ENCODE measurements at places on chromosomes 6 and 20.

GRCh38 chr6:136566851-136567250 is 16.6 kb upstream of the MAP7 start:
- no peak for DNase-seq

DNA sequence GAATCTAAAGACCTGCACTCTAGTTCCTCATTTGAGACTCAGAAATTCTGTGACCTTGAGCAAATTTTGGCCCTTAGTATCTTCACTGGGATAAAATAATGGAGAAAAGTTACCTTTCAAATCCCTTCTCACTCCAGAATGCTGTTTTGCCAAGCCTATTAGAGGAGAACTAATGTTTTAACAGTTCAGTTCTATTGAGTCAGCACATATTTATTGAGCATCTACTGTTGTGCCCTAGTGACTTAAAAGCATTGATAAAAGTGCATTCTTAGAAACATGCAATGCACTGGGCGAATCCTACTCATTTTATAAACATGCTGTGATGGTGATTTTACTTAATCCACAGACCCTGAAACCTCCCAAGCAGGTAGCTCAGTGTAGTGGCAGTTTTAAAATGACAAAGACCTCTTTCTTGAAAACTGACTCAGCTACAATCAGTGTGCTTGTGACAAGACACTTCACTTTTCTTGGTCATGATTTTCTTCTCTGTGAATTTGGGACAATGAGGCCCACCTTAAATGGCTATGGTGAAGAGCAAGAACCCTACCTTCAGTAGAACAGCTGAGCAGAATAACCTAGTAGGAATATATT is 312.0 kb downstream of the ALDH8A1 start:
- DNase-seq: no peak

GRCh38 chr20:58868795-58869194 is 16.3 kb downstream of the GNAS start:
- DNase-seq: peak; percentile 66

- DNase-seq: no peak
Observed at GRCh38 chr6:127347178-127347577, 3.8 kb upstream of the ECHDC1 start.

DNA sequence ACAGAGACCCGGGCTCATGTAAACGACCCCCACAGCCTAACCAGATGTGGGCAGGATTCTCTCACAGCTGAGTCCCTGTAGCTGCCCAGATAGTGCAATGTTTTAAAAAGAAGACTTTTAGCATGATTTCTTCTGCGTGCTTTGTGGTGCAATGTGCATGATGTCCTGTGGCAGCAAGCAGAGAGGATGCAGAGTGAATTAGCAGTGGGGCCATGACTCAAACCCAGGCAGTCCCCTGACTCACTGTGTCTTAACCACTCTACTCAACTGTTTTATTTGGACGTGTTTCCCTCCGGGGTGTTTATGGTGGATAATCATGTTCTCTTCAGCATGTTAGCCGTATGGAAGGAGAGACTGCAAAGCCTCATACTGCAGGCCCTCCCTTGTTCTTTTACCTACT is 247.9 kb downstream of the SLC24A3 start:
- no peak for DNase-seq

GRCh38 chr6:144666781-144667180 is 381.6 kb downstream of the UTRN start:
- no peak for DNase-seq

DNA sequence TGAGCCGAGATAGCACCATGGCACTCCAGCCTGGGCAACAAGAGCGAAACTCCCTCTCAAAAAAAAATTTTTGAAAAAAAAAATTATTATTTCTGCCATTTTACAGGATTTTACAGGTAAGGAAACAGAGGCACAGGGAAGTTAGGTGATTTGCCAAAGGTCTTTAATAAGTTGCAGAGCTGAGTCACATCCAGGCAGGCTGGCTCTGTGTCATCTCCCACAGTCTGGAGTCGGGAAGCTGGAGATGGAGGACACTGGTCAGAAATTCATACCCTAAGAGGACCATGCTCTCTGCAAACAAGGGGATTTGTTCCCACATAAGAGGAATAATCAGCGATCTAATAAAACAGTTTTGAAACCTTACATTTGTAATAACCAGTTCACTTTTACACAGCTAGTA is 24.1 kb downstream of the HECA start:
- DNase-seq: no peak

GRCh38 chr20:58058421-58059259 is 169.8 kb downstream of the ANKRD60 start:
- DNase-seq: no peak

- DNase-seq: no peak
Observed at GRCh38 chr20:59665656-59666555, 61.6 kb downstream of the PHACTR3 start.

DNA sequence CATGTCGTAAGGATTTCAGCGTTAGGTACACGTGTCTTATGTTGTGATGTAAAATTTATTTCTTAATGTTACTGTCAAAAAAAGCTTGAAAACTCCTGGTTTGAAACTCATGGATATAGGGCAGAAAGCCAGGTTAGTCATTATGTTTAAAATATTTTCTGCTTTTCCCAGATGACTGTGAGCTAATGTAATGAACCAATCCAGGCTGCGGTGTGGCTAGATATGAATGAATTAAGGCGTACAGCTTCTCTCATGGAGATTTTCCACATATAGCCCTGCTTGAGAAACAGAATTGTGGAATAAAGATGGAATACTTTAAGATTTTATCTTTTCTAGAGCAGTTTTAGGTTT is 80.3 kb upstream of the STMND1 start:
- no peak for DNase-seq

- DNase-seq: no peak
Observed at GRCh38 chr6:68333442-68333841, 301.6 kb upstream of the ADGRB3 start.

DNA sequence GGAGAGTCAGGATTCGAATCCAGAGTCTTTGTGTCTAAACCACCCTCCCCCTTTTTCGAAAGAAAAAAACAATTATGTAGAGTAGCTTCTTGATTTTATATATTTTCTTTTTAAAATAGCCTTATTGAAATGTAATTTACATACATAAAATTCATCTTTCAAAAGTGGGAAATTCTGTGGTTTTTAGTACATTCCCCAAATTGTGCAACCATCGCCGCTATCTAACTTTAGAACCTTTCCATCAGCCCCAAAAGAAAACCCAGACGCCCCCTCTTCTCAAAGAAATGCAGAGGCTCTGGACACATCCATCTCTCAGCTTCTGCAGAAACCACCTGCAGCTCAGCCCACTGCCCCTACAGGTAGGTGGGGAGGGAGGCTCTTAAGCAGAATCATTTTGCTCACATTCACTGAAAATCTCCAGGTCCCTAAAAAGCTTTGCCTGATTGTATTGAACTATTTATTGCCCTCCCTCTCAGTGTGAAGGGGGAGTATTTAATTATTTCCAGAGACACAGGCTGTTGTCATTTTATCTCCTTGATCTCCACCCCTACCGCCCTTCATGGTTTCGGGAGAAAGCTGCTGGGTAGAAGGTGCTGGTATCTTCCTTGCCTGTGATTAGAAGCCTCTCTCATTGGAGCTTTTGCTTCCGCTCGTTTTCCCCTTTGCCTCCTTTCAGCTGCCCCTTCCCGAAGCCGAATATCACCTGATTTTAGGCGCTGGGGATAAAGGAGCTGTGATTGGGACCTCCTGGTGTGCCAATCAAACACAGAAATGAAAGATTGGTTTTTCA is 68.7 kb upstream of the KCNG1 start:
- no peak for DNase-seq

DNA sequence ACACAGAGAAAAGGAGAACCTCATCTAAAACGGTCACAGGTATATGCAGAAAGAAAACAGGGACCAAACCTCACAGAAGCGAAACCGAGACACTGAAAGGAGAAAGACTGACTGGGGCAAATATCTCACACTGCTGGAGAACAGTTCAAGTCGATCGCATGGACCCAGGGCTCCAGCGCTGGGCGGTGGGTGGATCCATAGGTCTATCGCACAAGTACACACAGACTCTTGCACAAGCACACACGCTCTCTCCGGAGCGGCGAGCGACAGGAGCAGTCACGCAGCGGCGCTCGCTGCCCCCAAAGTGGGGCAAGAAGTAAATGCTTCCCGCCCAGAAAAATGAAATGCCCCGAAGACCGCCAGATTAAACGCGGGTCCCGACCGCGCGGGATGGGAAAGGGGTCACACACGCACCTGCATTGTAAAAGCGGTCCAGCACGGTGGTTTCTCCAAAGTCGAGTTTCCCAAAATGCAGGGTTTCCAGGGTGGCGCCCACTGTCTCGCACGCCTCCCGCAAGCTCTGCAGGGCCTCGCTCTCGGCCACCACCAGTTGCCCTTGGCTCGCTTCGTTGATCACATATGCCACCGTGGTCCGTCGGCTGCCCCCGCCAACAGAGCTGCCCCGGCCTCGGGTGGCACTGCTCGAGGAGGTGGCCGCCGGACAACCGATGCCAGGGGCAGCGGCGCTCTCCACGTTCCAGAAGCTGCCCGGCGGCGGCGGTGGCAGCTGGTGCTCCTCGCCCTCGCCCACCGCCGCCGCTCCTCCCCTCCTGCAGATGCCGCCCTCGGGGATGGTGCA is 782 bp downstream of the MAP3K5 start:
- DNase-seq: peak; percentile 21

GRCh38 chr6:15491986-15492269 is 170.9 kb downstream of the DTNBP1 start:
- no peak for DNase-seq

- peak; percentile 35 for DNase-seq
Observed at GRCh38 chr6:30447237-30447636, 42.1 kb upstream of the HLA-E start.

GRCh38 chr6:141675957-141676356 is 456.8 kb upstream of the GJE1 start:
- DNase-seq: no peak

- DNase-seq: no peak
Observed at GRCh38 chr6:33429750-33430052, 9.8 kb downstream of the SYNGAP1 start.

DNA sequence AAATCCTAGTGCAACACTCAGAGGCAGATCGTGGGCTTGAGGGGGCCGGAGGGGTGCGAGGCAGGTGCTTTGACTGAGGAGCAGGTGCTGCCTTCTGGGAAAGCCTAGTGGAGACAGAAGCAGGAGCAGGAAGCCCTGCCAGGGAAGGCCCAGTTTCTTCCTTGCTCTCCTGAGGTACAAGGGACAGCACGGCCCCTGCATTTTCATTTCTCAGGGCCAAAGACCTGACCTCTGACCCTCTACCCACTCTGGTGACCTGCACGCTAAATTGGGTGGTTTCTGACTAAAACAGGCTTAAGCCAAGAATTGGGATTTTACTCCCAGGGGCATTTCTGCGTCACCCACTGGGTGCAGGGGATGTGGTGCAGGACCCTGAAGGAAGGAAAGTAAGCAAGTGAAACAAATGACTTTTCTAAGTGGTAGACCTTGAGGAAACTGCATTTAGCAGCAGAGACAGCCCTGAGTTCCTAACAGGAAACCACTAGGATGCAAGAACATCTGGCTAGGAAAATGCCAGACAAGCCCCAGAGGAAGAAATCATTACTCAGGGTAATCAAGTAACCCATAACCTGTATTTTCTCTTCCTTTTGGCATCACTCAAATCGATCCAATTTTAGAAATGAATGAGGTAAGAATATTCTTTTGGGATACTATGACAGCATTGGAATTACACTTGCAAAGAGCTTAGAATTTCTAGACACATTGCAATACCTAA is 141.7 kb downstream of the CD164 start:
- no peak for DNase-seq

GRCh38 chr20:63915471-63915870 is 20.5 kb downstream of the DNAJC5 start:
- no peak for DNase-seq

DNA sequence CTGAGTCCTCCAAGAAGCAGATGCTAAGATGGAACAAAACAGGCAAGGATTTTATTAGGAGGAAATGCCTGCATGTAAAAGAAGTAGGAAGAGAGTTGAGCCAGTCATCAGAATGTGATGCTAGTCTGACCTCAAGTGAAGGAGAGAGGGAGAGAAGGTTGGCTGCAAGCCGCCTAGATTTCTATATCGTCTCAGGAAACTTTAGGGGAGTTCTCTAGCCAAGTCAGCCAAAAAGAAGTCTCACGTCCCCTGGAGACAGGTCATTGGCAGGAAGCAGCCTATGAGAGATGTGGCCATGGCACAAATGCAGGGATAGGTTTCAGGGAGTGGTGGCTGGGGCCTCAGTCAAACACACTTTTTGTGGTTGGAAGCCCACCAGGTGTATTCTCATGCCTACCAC is 378.0 kb downstream of the CD109 start:
- no peak for DNase-seq

GRCh38 chr6:38739532-38739931 is 24.4 kb downstream of the DNAH8 start:
- DNase-seq: no peak

GRCh38 chr6:54248994-54249393 is 59.2 kb upstream of the TINAG start:
- DNase-seq: no peak

DNA sequence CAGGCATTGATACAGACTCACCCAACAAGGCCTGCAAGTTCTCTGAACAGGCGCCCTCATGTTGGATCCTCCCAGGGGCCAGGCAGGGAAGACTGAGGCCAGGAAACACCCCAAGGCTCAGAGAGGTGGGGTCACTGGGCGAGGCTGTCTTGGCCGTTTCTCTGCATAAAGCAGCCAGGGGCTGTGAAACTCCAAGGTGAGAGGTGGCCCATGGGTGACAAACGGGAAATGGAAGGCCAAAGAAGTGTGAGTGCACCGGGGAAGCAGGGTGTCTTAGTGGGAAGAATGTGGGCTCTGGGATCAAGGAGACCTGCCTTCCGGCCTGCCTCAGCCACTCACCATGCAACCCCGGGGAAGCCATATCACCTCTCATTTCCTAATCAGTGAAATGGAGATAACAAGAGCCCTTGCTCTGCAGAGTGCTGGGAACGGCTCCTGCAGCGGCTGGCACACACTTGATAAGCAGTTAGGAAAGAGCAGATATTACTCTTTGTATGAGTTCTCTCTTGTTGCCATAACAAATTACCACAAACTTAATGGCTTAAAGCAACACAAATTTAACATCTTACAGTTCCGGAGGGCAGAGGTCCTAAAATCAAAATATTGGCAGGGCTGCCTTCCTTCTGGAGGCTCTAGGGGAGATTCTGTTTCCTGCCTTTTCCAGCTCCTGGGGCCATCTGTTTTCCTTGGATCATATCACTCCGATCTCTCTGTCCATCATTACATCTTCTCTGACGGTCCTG is 168.6 kb downstream of the NFATC2 start:
- no peak for DNase-seq

DNA sequence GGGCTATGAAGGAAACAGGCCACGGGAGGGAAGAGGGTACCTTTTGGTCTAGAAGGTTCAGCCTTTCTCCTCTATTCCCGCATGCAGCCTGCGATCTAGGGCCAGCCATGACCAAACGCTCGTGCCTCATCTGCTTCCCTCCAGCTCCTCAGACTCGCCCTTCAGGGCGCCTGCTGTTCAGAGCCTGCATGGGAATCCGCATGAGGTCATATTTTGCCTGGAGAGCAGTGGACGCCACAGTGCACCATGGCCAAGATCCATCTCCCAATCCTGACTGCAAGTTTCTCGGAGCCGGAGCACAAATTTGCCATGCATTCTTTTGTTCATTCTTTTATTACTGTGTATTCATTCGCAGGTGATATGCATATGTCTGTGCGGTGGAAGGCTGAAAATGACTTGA is 608.1 kb downstream of the QKI start:
- DNase-seq: no peak

GRCh38 chr6:88586371-88587149 is 376.9 kb downstream of the RNGTT start:
- peak; percentile 17 for DNase-seq

GRCh38 chr6:345747-346385 is 45.7 kb upstream of the IRF4 start:
- no peak for DNase-seq

GRCh38 chr20:31801508-31801907 is 17.6 kb upstream of the MYLK2 start:
- DNase-seq: no peak

GRCh38 chr6:150293423-150294173 is 75.2 kb upstream of the IYD start:
- no peak for DNase-seq
